ENCODE measurements at places on chromosomes 1 and 21.

- DNase-seq, result no peak
These were observed 2.3 kb downstream of the ARTN start for GRCh38 chr1:43935711-43936427.

GRCh38 chr1:57157818-57158603 lies 192.2 kb upstream of the C8B start:
- DNase-seq, result no peak

- no peak for DNase-seq
These were observed 327.9 kb downstream of the TTLL7 start for GRCh38 chr1:83670909-83671565.

GRCh38 chr1:940107-941014 lies 16.6 kb downstream of the SAMD11 start:
- DNase-seq, result no peak

GRCh38 chr1:229266274-229266673 lies 4.6 kb upstream of the RAB4A start:
- DNase-seq, result no peak

DNA sequence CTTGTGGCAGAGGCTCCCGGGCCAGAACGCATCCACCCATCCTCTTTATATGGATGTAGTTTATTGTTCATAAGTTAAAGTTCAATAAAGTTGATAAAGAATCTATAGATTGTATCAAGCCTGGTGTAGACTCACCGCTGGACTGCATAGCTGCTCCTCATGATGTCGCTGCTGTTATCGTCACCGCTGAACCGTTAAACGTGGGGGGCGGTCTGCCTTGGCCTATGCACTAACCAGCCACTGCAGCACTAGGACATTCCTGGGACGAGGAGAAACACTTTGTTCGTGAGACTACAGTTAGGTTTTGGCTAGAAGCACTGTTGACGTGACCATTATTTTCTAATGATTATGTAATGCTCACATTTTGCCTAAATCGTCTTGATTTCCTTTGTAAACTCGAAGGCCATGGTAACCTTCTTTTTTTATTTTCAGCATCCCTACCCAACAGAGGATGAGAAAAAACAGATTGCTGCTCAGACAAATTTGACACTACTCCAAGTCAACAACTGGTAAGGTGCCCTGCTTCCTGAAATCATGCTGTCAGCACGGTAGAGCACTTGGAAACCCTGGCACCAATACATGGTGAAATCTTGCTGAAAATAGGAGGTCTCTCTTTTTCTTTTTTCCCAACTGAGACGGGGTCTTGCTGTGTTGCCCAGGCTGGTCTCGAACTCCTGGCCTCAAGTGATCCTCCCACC lies 50.2 kb downstream of the PKNOX1 start:
- DNase-seq, result no peak

GRCh38 chr1:154352581-154353459 lies 27.5 kb downstream of the ATP8B2 start:
- peak; percentile 37 for DNase-seq

GRCh38 chr1:154344977-154345837 lies 19.9 kb downstream of the ATP8B2 start:
- DNase-seq, result no peak

DNA sequence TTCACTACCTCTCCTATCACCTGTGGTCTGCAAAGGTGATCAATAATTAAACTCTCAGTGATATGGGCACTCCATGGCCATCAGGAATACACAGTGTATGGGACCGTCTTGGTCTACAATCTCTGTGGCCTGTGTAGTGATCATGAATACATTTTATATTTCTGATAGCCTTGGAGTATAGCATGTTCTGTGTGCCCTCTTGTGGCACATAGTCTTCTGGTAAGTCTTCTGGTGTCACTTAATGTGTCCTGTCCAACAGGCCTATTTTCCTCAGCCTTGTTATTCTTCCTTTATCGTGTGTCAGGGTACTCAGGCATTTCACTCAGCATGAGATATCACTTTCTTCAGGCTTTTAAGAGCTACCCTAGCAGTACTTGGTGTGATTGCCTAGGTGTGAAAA lies 393.6 kb downstream of the AGBL4 start:
- no peak for DNase-seq

DNA sequence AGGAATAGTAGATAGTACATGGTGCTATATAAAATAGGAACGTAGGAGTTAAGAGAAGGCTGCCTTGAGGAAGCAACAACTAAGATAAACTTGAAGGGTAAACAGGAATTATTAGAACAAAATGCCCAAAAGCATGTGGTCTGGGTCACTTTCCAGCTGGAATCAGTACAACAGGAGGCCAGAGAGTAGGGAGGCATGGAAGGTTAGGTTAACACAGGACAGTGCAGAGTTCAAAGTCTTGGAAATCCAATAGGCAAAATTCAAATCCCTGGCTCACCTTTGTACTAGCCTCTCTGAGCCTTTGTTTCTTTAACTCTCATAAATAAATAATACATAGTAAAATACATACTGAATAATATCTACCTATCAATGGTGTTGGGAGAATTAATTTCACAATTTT lies 69.0 kb upstream of the NEK7 start:
- no peak for DNase-seq

DNA sequence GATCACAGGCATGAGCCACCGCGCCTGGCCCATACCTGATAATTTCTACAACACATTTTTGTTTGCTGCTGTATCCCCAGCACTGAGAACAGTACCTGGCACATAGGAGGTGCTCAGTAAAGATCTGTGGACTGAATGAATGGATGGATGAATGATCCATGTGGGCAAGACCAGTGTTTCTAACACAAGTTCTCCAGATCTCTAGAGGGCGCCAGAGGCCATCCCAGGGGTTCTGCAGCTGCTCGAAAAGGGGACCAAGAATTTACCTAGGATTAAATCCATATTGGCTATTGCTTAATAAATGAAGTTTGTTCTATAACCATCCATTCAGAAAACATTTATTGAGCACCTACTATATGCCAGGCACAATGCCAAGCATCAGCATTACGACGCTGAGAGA lies 167.7 kb downstream of the ACTL8 start:
- no peak for DNase-seq

DNA sequence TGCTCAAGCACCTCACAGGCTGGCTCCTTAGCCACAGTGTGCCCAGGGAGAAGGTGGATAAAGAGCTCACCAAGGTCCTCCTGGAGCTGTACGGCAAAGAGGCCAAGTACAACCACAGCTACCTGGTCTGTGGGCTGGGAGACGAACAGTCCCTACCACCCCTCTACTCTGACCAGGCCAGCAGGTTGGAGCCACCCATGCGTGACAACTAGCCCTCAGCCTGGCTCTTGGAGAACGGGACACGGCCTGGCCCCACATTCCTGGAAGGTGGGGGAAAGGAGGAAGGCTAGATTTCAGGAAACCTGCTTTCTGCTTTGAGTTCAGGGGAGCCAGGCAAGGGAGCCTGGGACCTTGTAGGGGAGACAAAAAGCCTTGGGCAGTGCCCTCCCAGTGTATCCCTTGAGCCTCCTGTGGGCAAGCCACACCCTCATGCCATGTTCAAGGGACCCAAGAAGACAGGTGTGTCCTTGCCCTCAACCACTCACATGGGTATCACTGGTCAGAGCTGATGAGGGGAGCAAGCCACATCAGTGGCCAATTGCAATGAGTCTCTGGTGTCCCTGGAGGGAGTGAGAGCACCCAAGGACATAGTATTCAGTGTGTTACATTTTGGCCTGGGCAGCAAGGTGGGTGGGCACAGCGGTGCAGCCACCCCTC lies 27.6 kb downstream of the LUZP1 start:
- no peak for DNase-seq

GRCh38 chr1:166905136-166905535 lies 29.1 kb upstream of the TADA1 start:
- DNase-seq, result no peak

GRCh38 chr21:17930093-17930492 lies 110.9 kb upstream of the C21orf91 start:
- no peak for DNase-seq

DNA sequence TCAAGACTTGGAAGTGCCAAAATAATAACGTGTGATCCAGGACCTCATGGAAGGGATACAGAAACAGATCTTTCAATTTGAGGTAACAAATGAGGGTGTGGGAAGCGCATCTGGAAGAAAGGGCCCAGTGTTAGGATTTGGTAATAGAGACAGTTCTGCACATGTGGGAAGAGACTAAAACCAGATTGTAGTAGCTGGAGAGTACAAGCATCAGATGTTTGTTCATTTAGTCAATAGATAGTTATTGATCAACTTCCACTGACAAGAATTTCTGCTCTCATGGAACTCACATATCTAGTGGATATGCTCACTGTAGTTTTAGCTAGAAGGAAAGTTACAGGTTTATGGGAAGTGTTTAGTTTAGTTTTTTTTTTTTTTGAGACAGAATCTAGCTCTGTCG lies 153.6 kb downstream of the TLR5 start:
- DNase-seq, result no peak

GRCh38 chr1:89802051-89802450 lies 18.8 kb upstream of the LRRC8D start:
- no peak for DNase-seq

DNA sequence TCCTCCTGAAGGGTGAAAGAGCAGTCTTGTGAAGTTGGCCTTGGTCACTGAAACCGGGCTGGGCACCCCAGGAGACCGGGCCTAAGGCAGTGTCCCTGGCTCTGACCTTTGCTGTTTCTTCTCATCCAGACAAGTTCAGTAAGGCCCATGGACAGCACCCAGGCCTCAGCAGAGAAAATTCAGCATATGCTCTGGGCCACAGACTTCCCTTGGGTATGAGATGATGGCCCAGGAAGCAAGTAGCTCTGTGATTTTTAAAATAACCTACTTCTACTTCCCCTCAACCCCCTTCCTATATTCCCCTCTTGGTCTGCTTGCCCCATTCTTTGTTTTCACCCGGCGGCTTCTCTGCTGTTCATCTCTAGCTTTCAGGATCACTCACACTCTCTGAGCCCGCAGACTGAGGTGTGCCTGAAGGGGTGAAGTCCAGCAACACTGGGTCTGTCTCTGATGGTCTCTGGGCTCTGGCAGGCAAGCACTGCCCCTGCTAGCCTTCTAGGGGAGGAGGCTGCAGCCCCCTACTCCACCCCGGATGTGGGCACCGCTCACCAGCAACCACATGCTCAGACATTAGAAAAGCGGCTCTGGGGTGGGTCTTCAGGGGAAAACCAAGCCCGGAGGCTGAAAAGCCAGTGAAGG lies 2.9 kb upstream of the GPR25 start:
- no peak for DNase-seq

DNA sequence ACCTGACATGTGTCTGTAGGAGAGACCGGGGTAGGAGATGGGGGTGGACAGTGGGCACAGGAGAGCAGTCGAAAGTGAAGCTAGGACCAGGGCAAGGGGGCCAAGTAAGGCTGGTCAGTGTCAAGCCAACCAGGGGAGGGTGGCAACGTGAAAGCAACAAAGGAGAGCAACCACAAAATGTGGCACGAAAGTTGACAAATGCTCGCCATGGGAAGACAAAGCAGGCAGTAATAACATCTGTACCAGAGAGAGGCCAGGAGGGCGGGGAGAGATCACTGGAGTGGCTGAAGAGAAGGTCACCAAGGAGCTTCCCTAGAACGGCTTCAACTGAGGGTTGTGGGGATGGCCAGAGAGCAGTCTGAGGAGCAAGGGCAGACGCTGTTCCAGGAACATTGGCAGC lies 17.0 kb downstream of the QSOX1 start:
- no peak for DNase-seq

- no peak for DNase-seq
These were observed 113.0 kb downstream of the NBPF12 start for GRCh38 chr1:147051136-147051535.

- DNase-seq, result no peak
These were observed 107.6 kb downstream of the GALNT2 start for GRCh38 chr1:230174471-230175162.

DNA sequence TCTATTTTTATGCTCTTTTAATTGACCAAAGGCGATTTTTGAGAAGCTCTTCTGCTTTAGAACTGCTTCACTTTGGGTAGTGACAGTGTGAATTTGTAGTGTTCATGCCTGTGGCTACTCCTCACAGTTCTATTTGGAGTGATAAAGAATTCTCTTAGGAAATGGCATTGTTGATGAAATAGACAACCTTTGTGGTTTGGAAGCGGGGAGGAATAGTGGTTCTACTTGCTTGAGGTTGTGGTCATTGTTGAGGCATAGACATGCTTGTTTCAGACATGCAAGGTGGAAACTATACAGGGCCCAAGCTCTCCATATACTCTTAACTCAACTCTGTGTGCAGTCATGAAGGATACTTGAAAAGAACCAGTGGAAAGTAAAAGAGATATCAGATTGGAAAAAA lies 481.1 kb upstream of the NEGR1 start:
- DNase-seq, result no peak

DNA sequence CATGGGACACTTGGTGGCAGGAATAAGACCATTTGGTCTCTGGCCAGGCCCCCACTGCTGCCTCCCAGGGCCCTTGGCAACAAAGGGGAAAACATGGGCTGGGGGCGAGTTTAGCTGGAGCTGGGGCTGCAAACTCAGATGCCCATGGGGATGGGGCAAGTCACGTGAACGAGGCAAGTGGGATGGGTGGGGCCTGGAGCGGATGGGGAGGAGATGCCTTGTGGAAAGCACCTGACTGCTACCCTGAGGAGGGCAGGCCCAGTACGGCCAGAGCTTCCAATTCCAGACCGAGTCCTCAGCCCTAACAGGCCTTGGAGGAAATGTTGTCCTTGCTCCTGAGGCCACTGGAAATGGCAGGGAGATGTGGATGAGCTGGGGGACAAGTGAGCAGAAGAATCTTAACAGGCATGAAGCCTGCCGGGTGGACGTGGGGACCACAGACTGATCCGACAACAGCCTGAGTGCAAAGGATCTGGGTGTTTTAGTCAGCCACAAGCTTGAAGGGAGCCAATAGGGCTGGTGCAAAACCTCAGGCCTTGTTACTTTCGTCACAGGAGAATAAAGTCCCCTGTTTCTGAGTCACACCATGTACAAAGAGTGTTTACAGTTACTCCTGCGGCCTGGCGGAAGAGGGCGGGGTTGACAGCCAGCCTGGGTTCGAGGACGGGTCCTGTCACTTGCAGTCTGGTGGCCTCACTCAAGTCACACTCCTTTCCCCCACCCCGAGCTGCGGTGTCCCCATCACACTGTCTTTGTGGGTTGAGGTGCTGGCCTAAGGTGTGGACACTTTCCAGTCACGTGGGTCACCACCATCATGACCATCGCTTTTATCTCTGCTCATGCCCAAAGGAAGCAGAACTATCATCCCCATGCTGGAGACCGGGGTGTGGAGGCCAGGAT lies 19.1 kb downstream of the RUNX3 start:
- no peak for DNase-seq

Data from stimulated activated naive B cell treated with anti-CD40 and anti-IgM and Interleukin-4, amounts not matched to agents 10 μg/mL and 1 μg/mL and 100 μg/mL, for 72 hours (primary cell).